ENCODE measurements at places on chromosomes 3 and 15.

DNA sequence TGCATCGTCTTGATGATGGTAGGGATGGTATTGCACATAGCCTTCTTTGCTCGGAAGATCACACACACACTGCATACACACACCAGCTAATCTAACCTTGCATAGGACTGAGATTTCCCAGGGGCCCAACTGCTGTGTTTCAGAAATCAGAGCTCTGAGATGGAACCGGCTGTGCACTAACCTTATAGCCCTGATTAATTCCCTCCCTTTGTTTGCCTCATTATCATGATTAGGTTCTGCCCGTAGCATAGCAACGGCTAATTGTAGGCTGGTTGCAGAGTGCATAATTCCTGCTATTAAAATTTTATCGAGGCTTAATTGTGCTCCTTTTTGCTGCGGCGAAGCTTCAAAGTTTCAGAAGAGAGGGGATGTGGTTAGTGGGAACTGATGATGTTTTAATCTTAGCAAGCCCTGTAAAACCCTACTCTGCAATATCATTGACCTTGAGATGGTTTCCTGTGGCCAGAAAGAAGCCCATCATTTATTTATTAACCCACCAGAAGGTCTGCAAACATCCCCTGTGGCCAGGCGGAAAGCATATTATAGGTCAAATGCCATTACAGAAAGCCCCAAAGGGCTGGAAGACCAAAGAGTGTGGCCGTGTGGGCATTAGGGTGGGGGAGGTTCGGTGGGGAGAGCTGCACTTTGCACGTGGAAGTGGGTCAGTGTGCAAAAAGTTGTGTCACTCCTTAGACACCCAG, 56.2 kb upstream of the GLCE start:
- DNase-seq = no peak

- no peak for DNase-seq
Measured at GRCh38 chr15:37061996-37062395, 38.4 kb downstream of the MEIS2 start.

DNA sequence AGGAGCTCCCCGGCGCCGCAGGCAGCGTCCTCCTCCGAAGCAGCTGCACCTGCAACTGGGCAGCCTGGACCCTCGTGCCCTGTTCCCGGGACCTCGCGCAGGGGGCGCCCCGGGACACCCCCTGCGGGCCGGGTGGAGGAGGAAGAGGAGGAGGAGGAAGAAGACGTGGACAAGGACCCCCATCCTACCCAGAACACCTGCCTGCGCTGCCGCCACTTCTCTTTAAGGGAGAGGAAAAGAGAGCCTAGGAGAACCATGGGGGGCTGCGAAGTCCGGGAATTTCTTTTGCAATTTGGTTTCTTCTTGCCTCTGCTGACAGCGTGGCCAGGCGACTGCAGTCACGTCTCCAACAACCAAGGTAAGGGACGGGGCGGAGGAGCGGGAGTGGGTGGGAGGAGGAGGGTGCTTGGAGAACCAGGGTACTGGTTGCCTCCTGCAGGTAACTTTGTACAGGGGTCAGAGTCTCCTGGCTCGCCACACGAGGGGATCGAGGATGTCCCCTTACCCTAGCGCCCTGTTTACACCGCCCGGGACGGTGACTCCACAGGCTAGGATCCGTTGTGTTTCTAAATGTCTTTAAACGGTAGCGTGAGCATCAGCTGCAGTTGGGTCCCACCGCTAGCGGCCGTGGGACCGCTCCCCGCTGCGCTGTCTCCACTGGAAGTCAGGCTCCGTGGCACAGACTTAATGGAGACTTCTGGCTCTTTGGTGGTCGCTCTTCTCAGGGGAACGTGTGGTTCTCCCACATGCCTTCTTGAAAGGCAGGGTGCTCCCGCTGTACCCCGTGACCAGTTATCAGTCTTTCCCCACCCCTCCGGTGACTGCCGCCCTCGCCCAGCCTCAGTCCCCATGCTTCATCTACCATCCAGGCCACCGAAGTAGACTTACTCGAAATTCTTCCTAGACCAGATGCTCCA, 515 bp downstream of the EPHA6 start:
- DNase-seq = no peak

DNA sequence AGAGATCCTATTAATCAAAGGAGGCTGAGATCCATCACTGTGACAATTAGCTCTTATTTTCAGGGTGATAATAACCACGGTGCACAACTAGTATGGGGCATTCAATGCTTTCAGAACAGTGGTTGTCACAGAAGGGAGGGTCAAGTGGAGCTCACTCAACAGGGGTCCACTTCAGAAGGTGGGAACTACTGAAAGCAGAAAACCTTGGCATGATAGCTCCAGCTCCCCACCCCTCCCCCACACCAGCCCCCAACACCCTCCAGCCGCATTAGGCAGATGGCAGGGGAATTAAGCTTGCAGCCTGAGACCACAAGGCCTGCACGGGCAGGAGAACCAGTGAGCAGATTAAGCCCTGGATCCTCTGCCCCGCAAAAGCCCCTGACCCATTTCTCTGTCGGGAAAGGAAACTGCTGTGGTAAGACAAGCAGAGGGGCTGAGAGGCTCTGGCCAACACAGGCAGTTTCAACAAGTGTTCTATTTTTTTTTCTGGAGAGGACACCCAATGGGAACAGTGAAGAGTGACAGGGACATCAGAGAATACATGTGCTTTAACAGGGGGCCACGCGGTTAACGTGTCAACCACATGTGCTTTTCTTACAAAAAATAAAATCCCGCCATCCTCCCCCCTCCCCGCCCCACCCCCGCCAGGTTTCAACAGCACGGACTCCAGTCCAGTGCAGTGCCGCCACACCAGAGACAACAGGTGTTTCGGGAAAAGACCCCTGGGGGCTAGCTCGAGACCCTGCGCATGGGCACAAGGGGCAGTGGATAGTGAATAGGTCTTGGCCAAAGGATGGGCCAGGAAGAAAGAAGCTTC, 997 bp downstream of the FYCO1 start:
- DNase-seq = no peak

DNA sequence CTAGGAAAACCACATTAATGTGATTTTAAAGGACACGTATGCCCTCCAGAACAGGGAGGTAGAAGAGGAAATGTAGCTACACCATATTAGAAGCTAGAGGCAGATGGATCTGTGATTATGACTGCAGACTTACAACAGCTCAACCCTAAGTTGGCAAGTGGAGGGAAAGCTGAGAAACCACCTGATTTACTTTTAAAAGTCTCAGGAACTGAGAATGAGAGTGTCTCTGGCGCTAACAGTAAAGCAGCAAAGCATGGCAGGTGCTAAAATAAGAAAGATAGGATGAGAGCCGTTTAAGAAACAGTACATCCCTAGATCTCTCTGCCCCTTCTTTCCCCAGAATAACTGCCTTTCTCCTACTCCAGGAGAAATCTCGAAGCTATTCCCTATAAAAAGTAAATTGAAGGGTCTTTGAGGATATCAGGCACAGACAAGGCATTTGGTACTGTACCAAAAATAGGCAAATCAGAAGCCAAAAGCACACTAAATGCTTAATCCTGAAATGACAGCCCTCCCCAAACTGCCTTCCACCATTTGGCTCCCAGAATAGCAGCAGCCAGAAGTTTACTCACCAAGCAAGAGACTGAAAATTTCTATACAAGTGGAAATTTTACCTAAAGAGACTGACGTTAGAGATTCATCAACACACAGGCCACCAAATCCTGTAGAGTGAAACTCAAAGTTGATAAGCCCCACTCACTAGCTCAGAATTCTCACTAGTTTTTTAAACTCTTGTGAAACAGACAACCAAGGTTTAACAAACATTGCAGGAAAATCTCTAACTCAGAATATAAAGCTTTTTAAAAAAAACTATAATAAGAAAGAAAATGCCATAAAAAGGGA, 34.3 kb upstream of the PARP14 start:
- no peak for DNase-seq

DNA sequence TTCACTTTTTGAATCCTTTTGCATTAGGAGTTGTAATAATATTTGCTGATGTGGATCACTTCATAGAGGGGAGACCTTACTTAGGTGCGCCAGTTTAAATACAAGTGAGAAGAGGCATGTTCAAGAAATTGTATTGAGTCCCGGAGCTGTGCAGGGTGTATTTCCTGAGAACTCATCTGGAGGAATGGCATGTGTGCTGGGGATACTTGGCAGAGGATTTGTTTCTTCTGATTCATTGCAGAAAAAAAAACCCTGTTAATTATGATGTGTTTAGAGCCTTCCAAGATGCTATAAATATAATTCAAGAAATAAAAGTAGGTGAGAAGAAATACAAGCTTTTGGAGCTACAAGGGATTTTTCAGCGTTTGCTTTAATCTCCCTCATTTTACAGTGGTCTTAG, 97.6 kb downstream of the TPRG1 start:
- no peak for DNase-seq

DNA sequence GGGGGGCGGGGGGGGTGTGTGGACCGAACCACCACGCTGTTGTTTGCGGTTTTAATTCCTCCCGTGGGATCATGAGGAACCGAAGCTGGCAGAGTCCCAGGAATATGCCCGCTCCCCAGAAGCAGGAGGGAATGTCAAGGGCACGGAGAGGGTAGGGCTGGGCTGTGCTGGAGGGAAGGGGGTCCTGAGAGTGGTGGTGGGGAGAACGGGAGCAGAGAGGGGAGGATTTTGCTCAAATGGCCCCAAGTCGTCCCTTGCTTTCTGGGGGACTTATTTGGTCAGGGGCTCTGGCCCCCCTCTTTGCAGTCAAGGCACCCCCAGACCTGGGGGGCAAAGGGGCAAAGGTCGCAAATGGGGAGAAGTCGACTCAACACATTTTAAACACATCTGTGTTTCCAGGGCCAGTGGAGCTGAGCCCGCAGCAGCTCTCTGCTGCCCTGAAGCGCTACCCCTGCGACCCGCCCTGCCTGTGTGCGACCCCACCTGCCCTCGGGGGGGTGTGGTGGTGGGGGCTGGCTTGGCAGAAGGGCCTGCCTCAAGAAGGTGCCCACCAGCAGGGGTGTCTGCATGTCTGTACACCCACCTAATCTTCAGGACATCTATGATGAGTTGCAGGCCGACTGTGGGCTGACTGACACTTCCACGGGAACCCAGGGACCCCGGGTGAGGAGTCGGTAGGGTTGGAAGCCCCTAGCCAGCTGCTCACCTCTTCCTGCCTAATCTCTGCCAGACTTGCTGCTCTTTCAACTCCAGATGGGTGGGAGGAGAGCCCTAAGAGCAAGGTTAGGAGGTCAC, 602 bp upstream of the ATP2B2 start:
- DNase-seq = no peak

- no peak for DNase-seq
Measured at GRCh38 chr3:58034738-58035523, 26.7 kb downstream of the FLNB start.

GRCh38 chr3:119401503-119402440, 61.6 kb downstream of the TMEM39A start:
- no peak for DNase-seq

DNA sequence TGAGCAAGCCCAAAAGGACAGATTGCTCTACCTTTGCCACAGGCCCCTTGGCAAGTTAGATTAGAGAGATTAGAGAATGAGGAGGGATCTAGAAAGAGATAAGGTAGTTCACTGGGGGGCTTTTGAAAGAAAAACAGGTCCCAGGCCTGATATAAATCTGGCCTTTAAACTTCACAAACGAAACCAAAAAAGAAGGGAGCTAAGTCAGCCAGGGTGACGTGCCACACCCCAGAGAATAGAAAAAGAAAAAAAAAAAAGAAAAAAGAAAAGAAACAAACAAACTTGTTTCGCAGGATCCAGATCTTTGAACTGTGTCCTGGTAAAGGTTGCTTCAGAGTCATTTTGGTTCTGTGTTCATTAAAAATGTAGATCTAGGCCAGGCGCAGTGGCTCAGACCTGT, 3.6 kb downstream of the KAT2B start:
- no peak for DNase-seq

DNA sequence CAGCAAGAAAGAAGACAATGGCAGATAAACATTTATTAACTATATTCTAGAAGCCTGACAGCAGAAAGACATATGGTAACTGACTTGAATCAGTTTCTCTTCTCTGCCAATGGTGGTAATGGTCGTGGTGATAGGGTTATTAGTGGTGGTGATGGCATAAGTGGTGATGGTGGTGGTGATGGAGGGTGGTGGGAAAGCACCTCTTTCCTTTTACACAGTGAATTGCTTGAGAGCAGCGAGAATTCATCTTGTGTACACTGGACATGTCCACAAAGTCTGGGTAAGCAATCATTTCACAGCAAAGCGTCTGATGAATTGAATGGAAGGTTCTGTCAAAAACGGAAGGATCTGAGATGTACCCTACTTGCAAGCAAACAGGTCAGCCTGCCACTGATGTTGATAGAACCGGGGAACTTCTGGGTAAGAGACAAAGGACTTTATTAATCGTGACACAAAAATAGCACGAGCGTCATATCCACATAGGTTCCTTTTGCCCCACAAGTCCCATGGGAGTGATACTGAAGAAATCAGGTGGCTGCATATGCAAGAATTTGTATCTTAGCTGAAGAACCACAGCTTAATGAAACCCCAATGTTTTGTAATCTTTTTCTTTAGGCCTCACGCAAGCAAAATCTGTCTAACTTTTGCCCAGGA, 23.5 kb upstream of the TBC1D5 start:
- no peak for DNase-seq

- no peak for DNase-seq
Measured at GRCh38 chr15:67825881-67826716, 790 bp downstream of the SKOR1 start.

DNA sequence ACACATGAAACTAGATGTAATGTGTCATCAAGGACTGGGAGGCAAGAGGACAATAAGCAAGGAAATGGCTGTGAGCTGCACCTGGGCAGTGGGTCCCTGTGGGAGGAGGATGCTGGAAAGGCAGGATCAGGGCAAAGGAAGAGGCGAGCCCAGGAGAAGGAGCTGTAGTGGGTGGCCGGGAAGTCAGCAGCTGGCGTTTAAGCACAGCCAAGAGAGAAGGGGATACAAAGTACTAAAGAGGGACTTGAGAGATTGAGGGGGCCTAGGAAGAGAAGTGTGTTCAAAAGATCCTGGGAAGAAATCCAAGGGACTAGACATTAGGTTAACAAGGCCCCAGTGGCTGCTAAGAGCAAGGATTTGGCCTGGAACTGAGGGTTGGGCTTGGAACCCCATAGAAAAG, 188.5 kb upstream of the SLC24A5 start:
- no peak for DNase-seq

DNA sequence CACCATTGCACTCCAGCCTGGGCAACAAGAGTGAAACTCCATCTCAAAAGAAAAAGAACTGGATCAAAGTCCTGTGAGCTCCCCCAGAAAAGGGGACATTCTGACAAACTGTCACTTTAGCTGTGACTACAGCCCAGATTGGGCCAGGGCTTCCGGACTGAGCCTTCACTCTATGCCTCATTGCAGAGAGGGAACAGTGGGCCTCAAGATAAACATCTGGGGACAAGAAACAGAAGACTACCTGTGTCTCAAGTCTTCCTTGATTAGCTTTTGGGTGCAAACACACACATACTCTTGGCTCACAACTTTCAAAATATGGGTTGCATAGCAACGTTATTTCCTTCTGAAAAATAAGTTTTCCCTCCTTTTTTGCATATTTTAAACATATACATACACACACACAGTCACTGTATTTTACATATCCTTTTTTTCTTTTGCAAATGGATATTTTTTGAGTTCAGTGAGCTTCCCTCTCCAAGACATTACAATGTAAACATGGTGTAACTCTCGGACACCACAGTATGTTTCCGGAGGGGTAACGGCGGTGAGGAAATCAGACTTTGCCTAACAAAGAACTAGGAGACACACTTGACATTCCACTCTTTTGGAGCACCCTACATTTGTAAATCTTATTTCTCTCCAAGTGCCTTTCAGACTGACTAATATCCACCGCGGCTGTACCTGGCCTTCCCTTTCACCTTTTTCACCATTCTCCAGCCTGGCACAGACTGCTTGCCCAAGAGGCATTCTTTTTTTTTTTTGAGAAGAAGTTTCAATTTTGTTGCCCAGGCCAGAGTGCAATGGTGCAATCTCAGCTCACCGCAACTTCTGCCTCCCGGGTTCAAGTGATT, 3.5 kb downstream of the TKT start:
- peak; percentile 88 for DNase-seq

- no peak for DNase-seq
Measured at GRCh38 chr3:168289471-168290008, 193.8 kb upstream of the GOLIM4 start.
